ENCODE measurements at places on chromosomes 11 and 22. TPM values are rescaled to one million over a fixed set of nuclear protein-coding genes. Genes with fewer than 3 reads are reported as not detected.

- no peak for DNase-seq
Measured at GRCh38 chr11:74713686-74714085, 17.5 kb downstream of the CHRDL2 start.

DNA sequence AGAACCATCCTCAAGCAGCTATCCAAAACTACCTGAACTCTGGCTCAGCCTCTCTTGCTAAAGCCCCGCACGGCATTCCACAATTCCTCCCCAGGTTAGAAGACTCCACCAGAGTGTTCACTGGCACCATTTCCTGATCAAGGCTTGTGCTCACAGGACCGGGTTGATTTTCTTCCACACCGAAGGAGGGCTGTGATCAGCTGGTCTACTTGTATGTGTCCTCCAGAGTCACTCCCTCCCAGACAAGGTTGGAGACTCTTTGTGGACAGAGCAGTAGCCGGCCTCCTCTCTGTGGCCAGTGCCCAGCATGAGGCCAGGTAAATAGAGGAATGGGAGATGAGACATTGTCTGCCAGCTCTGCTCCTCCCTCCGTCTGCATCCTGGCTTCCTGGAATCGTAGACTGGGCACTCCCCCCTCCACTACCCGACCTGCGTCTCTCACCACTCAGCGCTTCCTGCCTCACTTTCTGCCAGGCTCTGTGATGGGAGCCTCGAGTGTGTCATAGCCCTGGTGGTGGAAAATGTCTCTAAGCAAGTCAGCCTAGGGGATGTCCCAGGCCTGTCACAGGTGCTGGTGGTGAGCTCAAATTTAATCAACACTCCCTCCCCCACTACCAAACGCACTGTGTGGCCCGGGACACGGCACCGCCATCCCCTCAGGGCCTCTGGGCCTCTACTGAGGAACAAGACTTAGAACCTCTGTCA, 12.5 kb upstream of the TMPRSS6 start:
- DNase-seq: peak; percentile 75

GRCh38 chr11:108865406-108865805, 200.5 kb downstream of the DDX10 start:
- DNase-seq: no peak

DNA sequence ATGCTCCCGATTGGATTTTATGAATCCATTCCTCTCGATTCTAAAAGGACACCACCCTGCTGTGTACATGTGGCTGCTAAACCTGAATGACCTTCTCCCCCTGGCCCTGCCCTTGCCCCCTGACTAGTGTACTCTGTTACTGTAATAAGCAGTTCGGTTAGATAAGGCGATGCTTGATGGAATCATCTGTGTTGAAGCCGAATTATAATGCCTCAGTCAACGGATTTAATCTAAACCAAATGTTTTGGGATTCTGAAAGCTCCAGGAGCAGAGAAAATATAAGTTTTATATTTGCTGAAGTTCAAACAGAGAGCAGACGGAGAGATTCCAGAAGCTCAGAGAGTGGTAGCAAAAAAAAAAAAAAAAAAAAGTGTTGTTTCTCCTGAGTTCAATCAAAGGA, 275.4 kb upstream of the MPPED2 start:
- DNase-seq: no peak

DNA sequence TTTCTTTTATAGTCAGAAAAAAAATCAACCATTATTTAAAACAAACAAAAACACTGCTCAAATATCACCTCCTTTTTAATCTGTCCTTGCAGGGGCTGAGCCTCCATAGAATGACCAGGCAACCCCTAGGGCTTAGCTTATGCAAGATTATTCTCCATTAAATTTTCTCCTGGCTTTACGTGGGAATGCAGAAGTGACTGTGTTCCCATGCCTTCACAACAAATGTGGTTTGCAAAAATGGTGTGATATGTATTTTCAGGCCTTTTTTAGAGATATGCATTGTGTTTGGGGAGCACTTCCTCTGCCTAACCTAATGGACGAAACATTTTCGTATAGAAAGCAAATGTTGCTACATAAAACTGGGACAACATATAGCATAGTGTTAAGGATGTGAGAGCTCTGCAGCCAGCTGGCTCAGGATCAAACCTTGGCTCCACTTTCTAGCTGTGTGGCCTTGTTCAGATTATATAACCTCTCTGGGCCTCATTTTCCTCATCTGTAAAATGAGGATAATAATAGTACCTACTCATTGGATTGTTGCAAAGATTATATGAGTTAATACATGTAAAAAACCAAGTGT, 82.6 kb downstream of the PARVA start:
- DNase-seq: no peak

GRCh38 chr11:7967097-7967496, 1.9 kb upstream of the NLRP10 start:
- DNase-seq: no peak

The ABCC8 gene
- total RNA-seq: not detected

The AIFM3 gene
- total RNA-seq: not detected

The OR52I1 gene
- total RNA-seq: not detected

The SLC35E4 gene
- 38.1 TPM for total RNA-seq
